ENCODE measurements at places on chromosomes 13 and 19.
A peak's percentile ranks its signal among the peaks of the same experiment; 100 is the strongest.

- H3K27ac ChIP-seq = no peak overlapping the region
- peaks cover 21% of the 10 kb centered on the region for H3K4me1 ChIP-seq
- no peak for DNase-seq
- no peaks in the 10 kb centered on the region for H3K36me3 ChIP-seq
- H3K27me3 ChIP-seq = peaks cover 7% of the 10 kb centered on the region
These were observed 41.9 kb downstream of the NFIX start for GRCh38 chr19:13037161-13037560.

- H3K4me3 ChIP-seq = peak overlapping the region; percentile 94
- H3K27ac ChIP-seq = peak overlapping the region; percentile 71
- peaks cover 15% of the 10 kb centered on the region for H3K4me1 ChIP-seq
- peaks cover 17% of the 10 kb centered on the region for H3K27me3 ChIP-seq
These were observed 751 bp downstream of the ZNF584 start for GRCh38 chr19:58409010-58409790.

DNA sequence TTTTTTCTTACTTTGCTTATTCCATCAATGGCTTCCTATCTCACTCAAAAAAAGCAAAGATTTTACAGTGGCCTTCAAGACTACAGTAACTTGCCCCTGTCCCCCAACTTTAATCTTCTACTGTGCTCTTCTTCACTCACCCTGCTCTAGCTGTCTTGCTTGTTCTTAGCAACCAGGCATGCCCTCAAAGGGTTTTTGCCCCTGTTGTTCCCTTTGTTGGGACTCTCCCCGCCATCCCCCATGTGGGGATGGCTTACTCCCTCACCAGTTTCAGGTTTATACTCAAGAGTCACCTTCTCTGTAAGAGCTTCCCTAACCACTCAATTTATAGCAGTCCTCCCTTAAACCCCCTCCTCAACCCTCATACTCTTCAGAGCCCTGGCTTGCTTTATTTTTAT, 5.4 kb downstream of the MTMR6 start:
- peak overlapping the region; percentile 64 for H3K27ac ChIP-seq
- peak overlapping the region; percentile 11 for H3K4me3 ChIP-seq
- peaks cover 8% of the 10 kb centered on the region for H3K27me3 ChIP-seq
- no peak for DNase-seq
- peaks cover 8% of the 10 kb centered on the region for H3K36me3 ChIP-seq
- peaks cover 34% of the 10 kb centered on the region for H3K4me1 ChIP-seq

- no peaks in the 10 kb centered on the region for H3K36me3 ChIP-seq
- no peak for DNase-seq
- no peaks in the 10 kb centered on the region for H3K4me1 ChIP-seq
- no peak overlapping the region for H3K4me3 ChIP-seq
- peaks cover 1% of the 10 kb centered on the region for H3K27me3 ChIP-seq
These were observed 966.3 kb downstream of the DIAPH3 start for GRCh38 chr13:59197397-59197796.

- H3K27ac ChIP-seq = peak overlapping the region; percentile 61
- H3K4me3 ChIP-seq = peak overlapping the region; percentile 93
- H3K36me3 ChIP-seq = peaks cover 6% of the 10 kb centered on the region
- no peak for DNase-seq
- peaks cover 8% of the 10 kb centered on the region for H3K27me3 ChIP-seq
These were observed 935 bp downstream of the ARID3A start for GRCh38 chr19:926589-927350.

- peak overlapping the region; percentile 84 for H3K27ac ChIP-seq
- DNase-seq = no peak
- peaks cover 10% of the 10 kb centered on the region for H3K27me3 ChIP-seq
- H3K36me3 ChIP-seq = peaks cover 38% of the 10 kb centered on the region
These were observed 62.8 kb downstream of the ARHGEF7 start for GRCh38 chr13:111177921-111178320.

DNA sequence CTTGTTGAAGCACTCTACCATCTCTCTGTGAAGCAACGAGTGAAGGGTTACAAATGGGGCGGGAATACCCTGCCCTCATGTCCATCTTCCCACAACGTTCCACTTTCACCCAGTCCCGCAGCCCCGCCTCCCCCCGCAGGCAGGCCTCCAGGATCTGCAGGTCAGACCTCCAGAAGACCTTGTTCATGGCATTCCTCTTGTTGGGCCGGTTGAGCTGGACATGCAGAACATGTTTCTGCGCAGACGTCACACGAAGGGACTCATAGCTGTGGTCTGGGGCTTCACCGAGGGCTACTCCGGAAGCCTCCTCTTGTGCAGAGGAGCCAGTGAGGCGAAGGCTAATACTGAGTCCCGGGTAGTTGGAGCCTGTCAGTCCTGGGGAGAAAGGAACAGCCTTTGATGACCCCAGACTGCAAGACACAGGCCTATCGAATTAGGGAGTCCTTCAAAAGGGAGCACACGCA, 420 bp downstream of the ECH1 start:
- H3K36me3 ChIP-seq = peaks cover 11% of the 10 kb centered on the region
- DNase-seq = peak; percentile 24
- peak overlapping the region; percentile 94 for H3K4me3 ChIP-seq
- H3K27me3 ChIP-seq = peaks cover 2% of the 10 kb centered on the region

DNA sequence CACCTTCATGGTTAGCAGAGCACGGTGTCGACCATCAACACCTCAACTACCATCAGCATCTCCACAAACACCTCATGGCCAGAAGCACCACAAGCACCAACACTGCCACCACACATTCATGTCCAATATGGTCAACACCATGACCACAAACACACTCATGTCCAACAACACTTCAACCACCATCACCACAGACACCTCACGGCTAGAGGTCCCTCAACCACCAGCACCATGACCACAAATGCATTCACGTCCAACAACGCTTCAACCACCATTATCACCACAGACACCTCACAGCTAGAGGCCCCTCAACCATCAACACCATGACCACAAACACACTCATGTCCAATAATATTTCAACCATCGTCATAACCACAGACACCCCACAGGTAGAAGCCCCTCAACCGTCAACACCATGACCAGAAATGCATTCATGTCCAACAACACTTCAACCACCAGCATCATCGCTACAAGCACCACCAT, 10.2 kb downstream of the TRAPPC5 start:
- no peak for DNase-seq
- H3K27ac ChIP-seq = no peak overlapping the region
- H3K4me3 ChIP-seq = no peak overlapping the region
- no peaks in the 10 kb centered on the region for H3K4me1 ChIP-seq
- H3K36me3 ChIP-seq = peaks cover under 1% of the 10 kb centered on the region
- H3K27me3 ChIP-seq = peaks cover 2% of the 10 kb centered on the region

- peaks cover 2% of the 10 kb centered on the region for H3K27me3 ChIP-seq
- no peaks in the 10 kb centered on the region for H3K4me1 ChIP-seq
- no peak for DNase-seq
- no peak overlapping the region for H3K4me3 ChIP-seq
- no peaks in the 10 kb centered on the region for H3K36me3 ChIP-seq
These were observed 474.2 kb upstream of the SLC10A2 start for GRCh38 chr13:103540382-103540765.

GRCh38 chr19:2345794-2346663, 14.0 kb upstream of the TMPRSS9 start:
- DNase-seq = no peak
- H3K36me3 ChIP-seq = peaks cover 9% of the 10 kb centered on the region
- H3K4me3 ChIP-seq = peak overlapping the region; percentile 66
- peaks cover 3% of the 10 kb centered on the region for H3K27me3 ChIP-seq
- no peak overlapping the region for H3K27ac ChIP-seq

DNA sequence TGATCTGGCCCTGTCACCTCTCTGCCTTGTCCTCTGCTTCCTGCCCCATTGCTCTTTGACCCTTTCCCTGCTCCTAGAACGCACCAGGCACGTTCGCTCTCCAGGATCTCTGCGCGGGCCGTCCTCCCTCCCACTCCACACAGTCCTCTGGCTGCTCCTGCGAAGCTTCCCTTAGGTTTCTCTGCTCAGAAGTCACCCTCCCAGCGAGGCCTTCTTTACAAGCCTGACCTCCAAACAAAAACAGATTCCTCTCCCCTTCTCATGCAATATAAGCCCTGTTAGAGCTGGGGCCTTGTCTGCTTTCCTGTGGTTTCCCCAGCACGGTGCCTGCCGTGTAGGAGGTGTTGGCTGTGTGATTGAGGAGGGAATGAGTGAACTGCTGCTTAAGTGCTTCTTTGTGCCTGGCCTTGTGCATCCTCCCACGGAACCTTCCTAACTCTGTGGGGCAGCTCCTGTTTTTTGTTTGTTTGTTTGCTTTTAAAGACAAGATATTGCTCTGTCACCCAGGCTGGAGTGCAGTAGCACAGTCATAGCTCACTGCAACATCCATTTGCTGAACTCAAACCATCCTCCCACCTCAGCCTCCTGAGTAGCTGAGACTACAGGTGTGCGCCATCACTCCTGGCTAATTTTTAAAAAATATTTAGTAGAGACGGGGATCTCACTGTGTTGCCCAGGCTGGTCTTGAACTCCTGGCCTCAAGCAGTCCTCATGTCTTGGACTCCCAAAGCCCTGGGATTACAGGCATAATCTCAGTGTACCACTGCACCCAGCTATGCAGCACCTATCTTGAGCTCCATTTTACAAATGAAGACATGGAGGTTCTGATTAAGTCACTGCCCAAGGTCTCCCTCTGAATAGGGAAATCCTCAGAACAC, 82.0 kb downstream of the SIPA1L3 start:
- H3K4me1 ChIP-seq = peaks cover 10% of the 10 kb centered on the region
- no peak overlapping the region for H3K4me3 ChIP-seq
- peaks cover under 1% of the 10 kb centered on the region for H3K36me3 ChIP-seq
- peaks cover 9% of the 10 kb centered on the region for H3K27me3 ChIP-seq
- peak overlapping the region; percentile 18 for H3K27ac ChIP-seq

DNA sequence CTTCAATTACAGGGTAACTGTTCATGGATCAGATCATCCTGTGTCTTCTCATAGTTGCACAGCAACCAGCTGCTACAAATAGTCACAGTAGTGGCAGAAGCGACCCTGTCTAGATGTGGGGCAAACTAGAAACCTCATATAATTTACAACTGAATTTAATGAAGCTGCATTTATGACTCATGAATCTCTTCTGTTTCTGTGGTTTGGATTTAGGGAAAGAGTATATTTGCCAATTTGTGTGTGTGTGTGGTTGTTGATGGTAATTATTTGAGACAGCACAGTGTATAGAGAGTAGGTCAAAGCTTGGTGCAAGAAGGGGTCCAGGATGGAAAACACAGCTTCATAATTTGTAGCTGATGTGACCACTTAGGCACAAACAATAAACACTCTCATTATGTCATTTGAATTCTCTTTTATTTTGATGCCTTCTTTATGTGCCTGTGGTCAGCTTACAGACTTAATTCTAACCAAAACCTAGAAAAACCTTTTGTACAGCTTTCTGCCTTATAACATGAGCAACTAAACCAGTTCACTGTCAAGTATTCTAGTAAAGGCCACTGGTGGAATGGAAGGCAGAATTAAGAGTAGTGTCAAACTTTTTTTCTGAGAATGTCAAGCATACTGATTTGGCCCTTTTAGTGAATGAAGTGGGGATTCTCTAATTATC, 218.1 kb downstream of the TBC1D4 start:
- H3K27ac ChIP-seq = no peak overlapping the region
- DNase-seq = no peak
- H3K36me3 ChIP-seq = no peaks in the 10 kb centered on the region
- H3K4me3 ChIP-seq = no peak overlapping the region
- H3K4me1 ChIP-seq = peaks cover 2% of the 10 kb centered on the region

DNA sequence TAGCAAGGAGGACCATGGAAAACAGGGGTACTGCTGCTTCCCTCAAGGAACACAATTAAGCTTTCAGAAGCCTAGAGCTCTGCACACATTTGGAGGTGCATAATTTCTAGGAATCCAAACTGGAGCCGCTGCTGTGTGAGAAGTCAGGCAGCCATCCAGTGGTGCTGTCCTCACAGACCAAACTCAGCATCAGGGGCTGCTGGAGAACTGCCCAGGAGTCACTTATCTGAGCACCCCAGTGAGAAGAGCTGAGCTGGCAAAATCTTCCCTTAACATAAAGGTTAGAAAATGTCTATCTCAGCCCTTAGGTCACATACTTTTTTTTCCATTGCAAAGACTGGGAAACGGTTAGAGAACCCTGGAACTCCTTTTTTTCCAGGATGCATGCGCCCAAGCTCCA, 72.8 kb downstream of the ATP7B start:
- no peak for DNase-seq
- H3K4me3 ChIP-seq = no peak overlapping the region
- peaks cover 6% of the 10 kb centered on the region for H3K27me3 ChIP-seq
- peaks cover 18% of the 10 kb centered on the region for H3K4me1 ChIP-seq
- no peak overlapping the region for H3K27ac ChIP-seq

GRCh38 chr19:49916839-49917733, 11.9 kb upstream of the ATF5 start:
- H3K27ac ChIP-seq = no peak overlapping the region
- DNase-seq = no peak
- H3K36me3 ChIP-seq = peaks cover 49% of the 10 kb centered on the region
- peaks cover 3% of the 10 kb centered on the region for H3K4me1 ChIP-seq

- peaks cover 31% of the 10 kb centered on the region for H3K36me3 ChIP-seq
- peak overlapping the region; percentile 90 for H3K4me3 ChIP-seq
These were observed 1.2 kb downstream of the ZNF347 start for GRCh38 chr19:53157626-53158025.

DNA sequence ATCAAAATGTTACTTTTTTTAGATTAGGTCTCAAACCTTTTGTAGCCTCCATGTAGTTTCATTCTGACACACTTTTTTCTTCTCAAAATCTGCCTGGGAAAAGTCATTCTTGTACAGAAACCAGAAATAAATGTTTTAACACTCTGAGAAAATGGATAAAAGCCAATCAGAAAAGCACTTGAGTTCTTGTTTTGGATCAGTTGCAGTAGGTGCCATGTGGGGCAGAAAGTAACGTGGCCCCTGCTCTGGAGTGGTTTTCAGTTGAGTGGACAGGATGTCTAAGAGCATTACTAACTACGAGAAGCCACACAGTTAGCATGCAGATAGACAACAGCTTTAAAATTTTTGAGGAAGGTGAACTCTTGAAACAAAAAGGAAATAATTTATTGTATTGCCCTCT, 19.1 kb downstream of the GPR183 start:
- H3K27ac ChIP-seq = no peak overlapping the region
- H3K36me3 ChIP-seq = peaks cover 5% of the 10 kb centered on the region
- H3K4me3 ChIP-seq = no peak overlapping the region
- DNase-seq = no peak
- H3K4me1 ChIP-seq = no peaks in the 10 kb centered on the region
- H3K27me3 ChIP-seq = no peaks in the 10 kb centered on the region

DNA sequence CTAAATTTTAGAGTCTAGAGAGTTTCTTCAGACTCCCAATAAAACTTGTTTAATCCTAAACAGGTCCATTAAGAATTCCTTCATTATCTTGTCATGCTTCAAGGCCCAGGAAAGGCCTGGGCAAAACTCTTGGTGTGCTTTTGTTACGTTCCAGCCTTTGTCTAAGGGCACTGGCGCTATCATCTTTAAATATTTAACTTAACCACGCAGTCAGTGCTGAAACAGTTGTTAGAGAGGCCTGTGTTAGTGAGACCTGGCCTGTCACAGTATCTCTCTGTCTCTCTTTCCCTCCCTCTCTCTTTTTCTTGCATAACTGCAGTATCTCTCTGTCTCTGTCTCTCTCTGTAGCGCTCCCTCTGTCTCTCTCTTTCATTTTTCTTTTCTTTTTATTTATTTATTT, 8.2 kb upstream of the OR1M1 start:
- no peaks in the 10 kb centered on the region for H3K4me1 ChIP-seq
- H3K36me3 ChIP-seq = peaks cover 7% of the 10 kb centered on the region
- no peak overlapping the region for H3K27ac ChIP-seq
- peaks cover 2% of the 10 kb centered on the region for H3K27me3 ChIP-seq
- no peak overlapping the region for H3K4me3 ChIP-seq
